A549 treated with AZD2906 at 1 μM for 4 hours (cell line): ENCODE measurements at places on chromosomes 11 and 22. TPM values are rescaled to one million over a fixed set of nuclear protein-coding genes. Genes with fewer than 3 reads are reported as not detected.

Gene TSPO
- total RNA-seq = 142 to 259 TPM (median 233 TPM) in 5 replicates

Gene FXYD2
- 13.5 to 21.2 TPM (median 15.8 TPM) in 5 replicates for total RNA-seq

Gene C1QTNF5
- not detected in 5 replicates for total RNA-seq

Gene OOSP2
- not detected in 5 replicates for total RNA-seq

Gene SLC22A12
- not detected in 5 replicates for total RNA-seq

Gene MAPK8IP2
- 2.6 to 3.9 TPM (median 3.8 TPM) in 5 replicates for total RNA-seq

Gene TPBGL
- 0.11 to 0.24 TPM (median 0.17 TPM) in 5 replicates for total RNA-seq

Gene TMPRSS5
- 0.09 to 0.13 TPM (median 0.12 TPM) in 4 of 5 replicates, not detected in the other for total RNA-seq

Gene OR51I1
- total RNA-seq = not detected in 5 replicates

Gene MRGPRG
- not detected in 5 replicates for total RNA-seq

Gene LMO1
- 2.7 to 4.0 TPM (median 3.2 TPM) in 5 replicates for total RNA-seq

Gene PHLDA2
- total RNA-seq = 81.8 to 133 TPM (median 110 TPM) in 5 replicates

Gene TMEM134
- 53.4 to 68.0 TPM (median 64.3 TPM) in 5 replicates for total RNA-seq
